ENCODE measurements at places on chromosomes 16 and 17.

GRCh38 chr16:69703638-69704037 lies 22.7 kb downstream of the NQO1 start:
- no peak for DNase-seq

GRCh38 chr16:80671281-80671849 lies 130.6 kb downstream of the DYNLRB2 start:
- DNase-seq: no peak

DNA sequence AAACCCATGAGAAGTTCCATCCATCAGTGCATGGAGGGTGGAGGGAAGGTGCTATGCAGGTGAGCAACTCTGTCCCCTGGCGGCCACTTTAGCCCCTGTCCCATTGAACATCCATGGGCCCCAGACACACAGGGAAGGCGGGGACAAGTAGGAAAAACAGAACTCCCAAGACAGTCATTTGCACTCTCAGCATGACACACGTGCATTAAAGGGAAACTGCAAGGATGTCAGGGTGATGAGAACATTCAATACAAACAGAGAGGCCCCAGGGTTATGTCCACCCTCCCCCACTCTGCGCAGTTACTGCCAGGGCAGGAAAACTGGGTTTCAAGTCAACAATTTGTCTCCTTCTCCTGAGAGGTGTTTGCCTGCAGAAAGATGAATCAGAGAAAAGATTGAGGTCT lies 44.0 kb upstream of the AKTIP start:
- DNase-seq: no peak

DNA sequence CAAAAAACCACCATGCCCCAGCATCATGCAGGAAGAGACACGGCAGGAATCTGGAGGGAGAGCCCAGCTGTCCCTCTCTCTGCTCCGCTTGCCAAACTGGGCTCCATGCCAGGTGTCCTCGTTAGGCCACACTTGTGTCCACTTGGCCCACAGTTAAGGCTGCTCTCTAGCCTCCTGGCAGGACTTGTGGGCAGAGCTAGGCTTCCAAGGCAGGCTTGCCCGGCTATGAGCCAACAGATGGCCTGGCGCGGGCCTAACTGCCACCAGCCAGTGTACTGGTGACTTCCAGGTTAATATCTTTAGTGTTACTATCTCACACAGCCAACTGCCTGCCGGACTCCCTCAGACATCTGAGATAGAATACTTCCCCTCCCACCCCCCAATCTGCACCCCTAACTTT lies 10.6 kb downstream of the ATP6V0D1 start:
- peak; percentile 64 for DNase-seq

DNA sequence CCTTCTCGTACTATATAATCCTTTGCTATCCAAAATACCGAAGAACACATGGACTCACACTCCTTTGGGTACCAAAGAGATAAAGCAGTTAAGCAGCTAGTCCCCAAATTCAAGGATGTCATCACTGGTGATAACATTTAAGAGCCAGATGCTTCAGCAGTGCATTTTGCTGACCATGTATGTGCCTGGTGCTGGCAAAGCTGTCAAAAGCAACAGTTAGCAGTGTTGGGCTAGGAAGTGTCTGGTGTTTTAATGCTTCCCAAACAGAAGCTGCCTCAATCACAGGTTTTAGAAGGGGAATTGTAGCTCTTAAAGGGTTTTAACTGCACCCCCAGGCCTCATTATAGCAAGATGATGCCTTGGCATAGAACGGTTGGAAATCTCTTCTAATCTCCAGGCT lies 4.7 kb downstream of the FAM117A start:
- no peak for DNase-seq

GRCh38 chr16:64019339-64019738 lies 1102.5 kb downstream of the CDH11 start:
- no peak for DNase-seq

- no peak for DNase-seq
These were observed 114.9 kb downstream of the CDYL2 start for GRCh38 chr16:80689487-80689886.

- DNase-seq: no peak
These were observed 12.5 kb downstream of the GSG1L2 start for GRCh38 chr17:9809409-9809808.

- no peak for DNase-seq
These were observed 28.5 kb upstream of the TBX2 start for GRCh38 chr17:61371179-61371578.

GRCh38 chr17:1013729-1014090 lies 16.8 kb downstream of the TIMM22 start:
- DNase-seq: no peak
